ENCODE measurements at places on chromosomes 1 and 21. TPM values are rescaled to one million over a fixed set of nuclear protein-coding genes. Genes with fewer than 3 reads are reported as not detected.

Gene ATG4C
- total RNA-seq = 6.7 TPM

DNA sequence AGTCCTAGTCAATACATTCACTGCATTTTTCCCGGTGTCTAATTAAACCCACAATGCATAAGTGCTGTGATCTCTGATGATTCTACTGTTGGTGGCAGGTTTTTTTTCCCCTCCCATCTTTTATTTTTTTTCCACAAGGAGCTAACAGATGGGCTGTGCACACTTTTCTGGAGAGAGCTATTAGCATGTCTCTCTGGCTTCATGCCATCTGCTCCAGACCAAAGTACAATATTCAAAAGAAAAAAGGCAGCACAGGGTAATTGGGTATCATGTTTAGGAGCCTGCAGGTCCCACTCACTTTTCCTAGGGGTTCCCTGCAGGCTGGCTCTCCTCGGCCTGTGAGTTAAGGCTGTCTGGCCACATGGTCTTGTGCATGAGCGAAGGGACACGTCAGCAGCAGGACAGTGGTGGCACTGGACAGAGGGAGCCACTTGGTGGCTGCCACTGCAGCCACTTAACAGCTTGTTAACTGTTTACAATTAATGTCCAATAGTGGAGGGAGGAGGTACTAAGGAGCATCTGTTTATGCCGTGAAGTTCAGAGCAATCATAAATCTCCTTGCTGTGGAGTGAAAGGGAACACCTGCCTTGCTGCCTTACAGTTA lies 53.5 kb upstream of the C8B start:
- peak; percentile 49 for DNase-seq

DNA sequence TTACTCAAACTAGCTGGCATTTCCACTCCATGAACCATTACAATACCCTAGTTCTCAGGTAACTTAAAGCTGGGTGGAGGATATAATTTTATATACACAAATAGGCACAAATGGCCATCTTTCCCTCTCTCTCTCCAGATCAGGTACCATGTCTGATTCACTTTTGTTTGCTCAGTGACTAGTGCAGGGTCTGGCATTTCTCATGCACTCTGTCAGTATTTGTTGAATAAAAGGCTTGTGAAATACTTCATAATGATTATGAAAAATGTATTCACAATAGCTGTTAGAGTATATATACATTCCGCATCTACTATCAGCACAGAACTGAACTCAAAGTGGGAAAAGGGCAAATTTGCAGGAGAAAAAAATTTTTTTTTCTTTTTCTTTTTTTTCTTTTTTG lies 510.2 kb upstream of the USP24 start:
- no peak for DNase-seq

Gene CD101
- 1.9 TPM for total RNA-seq

DNA sequence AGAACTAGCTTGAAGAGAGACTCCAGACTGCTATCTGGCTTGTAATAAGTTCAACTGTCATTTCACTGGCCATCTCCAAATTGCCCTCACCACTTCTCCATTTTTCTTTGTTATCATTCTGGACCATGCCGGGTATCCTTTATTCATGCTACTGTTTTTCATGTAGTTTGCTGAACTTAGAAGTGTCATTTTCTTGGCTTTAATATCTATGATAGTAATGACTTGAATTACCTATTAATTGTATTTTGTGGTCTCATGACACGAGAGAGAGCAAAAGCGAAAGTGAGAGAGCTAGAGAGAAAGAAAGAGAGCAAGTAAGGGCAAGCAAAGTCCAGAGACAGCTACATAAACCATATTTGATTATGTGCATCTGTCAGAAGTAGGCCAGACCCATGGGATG lies 184.9 kb upstream of the ATP1B1 start:
- no peak for DNase-seq

DNA sequence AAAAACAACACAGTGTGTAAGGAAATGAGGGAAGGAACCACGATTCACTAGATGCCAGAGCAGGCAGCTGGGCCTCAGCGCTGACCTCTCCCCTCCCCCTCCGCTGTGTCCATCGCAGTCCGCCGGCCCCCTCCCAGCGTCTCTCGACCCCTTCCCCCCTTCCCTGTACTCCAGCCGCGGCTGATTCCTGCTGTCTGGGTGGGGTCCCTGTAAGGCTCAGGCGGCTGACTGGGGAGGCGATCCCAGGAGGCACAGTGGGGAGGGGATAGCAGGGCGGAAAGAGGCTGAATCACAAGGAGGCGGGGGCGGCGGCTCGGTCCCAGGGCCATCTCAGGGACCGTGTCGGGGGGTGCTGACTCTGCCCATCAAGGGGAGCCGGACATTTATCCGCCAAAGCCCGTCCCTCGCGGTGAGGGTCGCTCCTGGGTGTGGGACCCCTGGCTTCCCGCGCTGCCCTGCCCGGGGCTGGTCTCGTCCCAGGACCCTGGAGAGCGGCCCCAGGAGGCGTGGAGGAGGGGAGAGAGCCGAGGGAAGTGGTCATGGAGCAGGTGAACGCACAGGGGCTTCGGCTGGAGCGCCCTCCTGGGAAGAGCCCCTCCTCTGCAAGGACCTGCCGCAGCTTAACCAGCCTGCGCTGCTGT lies 241.9 kb downstream of the PTPRU start:
- DNase-seq = no peak

- no peak for DNase-seq
Observed at GRCh38 chr1:181508486-181509165, 25.3 kb downstream of the CACNA1E start.

Gene RHD
- total RNA-seq = 0.51 TPM

Gene SYT2
- not detected for total RNA-seq

DNA sequence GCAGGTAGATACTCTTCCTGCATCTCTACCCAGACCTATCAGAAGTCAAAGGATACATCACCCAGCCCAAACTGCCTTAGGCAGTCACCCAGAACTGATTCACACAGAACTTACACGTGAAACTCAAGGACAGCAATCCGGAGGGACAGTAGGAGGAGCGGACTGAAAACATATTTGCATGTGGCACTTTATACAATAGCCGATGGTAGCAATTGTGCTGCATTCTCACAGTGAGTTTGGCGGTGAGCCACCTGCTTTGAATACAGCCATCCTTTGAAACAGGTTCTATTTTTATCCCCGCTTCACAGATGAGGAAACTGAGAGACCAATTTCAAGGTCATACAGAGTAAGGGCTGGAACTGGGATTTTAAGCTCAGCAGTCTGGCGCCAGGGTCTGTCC lies 69.5 kb downstream of the EDEM3 start:
- no peak for DNase-seq

Gene SLFNL1
- 0.06 TPM for total RNA-seq

Gene S100A7
- total RNA-seq = not detected

GRCh38 chr1:229169399-229169798 lies 101.5 kb upstream of the RAB4A start:
- DNase-seq = no peak

DNA sequence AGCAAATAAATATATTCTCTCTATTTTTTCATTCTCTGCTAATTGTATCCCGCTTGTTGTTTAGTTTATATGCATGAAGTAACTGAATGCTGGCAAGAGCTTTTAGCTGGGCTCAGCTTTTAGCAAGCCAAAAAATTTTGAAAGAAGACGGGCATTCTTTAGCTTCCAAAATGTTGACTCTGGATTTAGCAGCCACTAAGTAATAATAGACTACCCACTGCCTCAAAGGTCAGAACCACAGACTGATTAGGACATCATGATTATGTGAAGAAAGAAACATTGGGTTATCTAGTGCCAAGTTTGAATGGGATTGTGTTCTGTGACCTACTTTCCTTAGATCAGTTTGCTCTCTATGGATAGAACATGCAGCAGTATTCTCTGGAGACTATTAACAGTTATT lies 80.3 kb upstream of the DPH5 start:
- no peak for DNase-seq

- DNase-seq = no peak
Observed at GRCh38 chr1:7398982-7399381, 372.1 kb upstream of the VAMP3 start.

- no peak for DNase-seq
Observed at GRCh38 chr1:111604931-111605330, 14.7 kb upstream of the RAP1A start.

Gene ATP5PB
- 128 TPM for total RNA-seq

- peak; percentile 74 for DNase-seq
Observed at GRCh38 chr1:226912587-226913176, 27.4 kb upstream of the COQ8A start.

DNA sequence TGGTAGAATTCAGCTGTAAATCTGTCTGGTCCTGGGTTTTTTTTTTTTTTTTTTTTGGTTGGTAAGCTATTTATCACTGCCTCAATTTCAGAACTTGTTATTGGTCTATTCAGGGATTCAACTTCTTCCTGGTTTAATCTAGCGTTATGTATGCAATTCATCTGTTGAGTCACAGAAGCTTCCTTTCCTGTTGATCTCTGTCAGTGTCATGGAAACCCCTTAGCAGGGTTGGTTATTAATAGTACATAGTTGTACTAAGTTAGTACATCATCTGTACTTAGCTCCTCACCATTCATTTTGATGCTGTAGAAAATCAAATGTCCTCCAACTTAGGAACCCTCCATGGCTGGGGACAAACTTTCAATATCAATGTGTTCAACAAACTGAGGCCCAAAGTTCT lies 51.0 kb upstream of the BARHL2 start:
- DNase-seq = no peak

DNA sequence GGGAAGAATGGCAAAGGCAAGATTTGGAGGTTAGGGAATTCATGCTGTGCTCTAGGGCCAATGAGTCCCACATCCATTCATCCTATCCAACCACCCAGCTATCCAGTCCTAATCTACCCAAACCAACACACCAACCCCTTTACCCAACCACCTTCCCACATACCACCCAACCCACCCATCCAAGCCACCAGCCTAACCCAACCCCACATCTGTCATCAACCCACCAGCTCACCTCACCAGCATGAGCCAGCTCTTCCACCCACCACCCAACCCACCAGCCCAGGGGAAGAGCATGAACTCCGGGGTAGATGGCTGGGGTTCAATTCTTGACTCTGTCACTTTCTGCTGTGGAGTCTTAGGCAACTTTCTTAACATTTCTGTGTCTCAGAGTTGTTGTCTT lies 35.9 kb upstream of the DISP3 start:
- DNase-seq = no peak

Gene ARHGEF11
- total RNA-seq = 11.9 TPM

DNA sequence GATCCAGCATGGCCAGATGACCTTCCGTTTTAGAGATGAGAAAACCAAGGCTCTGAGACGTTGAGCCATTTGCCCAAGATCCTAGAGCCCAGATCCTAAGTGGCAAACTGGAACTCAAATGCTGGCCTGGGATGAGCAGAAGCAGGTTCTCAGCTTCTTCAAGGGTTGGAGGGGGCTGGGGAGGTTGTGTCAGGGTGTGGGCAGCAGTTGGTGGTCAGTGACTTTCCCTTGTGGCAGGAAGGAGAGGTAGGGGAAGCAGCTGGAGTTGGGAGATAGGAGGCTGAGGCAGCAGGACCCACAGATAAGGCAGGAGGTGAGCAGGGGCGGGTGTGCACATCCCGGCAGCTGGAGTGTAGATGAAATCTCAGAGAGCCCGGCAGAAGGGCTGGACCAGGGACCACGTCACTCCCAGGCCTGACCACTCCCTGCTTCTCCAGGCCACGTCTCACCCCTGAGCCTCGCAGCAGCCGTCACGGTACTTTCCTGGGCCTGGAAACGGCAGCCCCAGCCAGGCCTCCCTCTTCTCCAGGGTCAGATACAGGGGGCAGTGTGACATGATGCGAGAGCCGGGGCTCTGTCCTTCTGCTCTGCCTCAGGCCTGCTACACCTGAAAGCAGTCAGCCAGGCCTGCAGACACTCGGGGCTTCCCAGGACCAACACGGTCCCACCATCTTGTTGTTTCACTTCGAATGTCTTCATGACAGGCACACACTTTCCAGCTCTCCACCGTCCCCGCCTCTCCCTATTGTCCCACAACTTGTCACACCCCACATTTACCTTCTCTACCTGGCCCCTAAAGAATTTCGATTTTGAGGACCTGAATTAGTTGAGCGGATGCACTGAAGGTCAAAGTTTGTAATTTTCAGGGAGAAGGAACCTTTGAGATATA lies 11.5 kb upstream of the LAPTM5 start:
- DNase-seq = peak; percentile 45

DNA sequence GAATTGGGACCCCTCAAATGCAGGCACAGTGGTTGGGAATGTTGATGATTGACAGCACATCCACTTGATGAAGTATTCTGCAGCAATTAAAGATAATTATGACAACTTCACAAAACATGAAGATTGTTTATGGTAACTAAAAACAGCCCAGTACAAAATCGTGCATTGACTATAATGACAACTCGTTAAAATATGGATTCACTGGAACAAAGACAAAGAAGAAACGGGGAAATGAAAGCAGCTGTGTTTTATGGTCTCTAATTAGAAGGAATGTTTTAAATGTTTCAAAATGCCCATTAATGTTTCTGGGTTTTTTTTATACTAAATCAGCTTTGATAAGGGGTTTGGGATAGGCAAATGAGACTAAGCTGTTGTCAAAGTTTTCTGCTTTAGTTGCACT lies 36.1 kb downstream of the NIPAL3 start:
- no peak for DNase-seq

DNA sequence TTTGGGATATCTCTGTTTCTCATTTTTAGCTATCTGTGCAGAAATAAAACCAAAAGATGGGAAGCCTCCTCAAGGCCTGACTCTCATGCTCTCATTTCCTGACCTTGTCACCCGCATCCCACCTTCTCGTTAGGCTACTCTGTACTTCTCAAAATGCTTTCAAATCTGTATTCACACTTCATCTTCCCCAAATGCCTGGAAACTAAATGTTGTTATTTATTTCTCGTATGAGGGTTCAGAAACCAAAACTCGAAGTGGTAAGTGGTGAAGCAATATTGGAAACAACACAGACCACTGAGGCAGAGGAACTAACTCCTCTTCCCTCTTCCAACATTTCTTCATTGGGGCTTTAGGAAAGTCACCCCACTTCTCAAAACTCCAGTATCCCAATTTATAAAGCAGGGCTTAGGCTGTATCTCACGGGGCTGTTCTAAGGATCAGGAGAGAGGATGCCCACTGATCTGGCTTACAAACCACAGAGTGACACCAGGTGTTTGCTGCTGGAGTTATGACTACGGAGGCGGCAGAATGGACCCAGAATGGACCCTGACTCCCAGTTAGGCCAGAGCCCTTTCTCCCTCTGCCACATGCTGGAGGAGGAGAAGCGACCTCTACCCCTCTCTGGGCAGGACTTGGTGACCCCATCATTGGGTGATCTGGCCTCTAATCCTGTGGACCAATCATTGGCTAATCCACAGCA lies 3.5 kb downstream of the SLAMF7 start:
- DNase-seq = no peak

GRCh38 chr1:205260948-205261732 lies 33.4 kb downstream of the TMCC2 start:
- no peak for DNase-seq

Measured in right lobe of liver (tissue), 6 donors.